Activated naive CD8-positive, alpha-beta T cell treated with anti-CD3 and anti-CD28 coated beads for 36 hours (primary cell): ENCODE measurements at places on chromosomes 13 and 19.
A peak's percentile ranks its signal among the peaks of the same experiment; 100 is the strongest.

DNA sequence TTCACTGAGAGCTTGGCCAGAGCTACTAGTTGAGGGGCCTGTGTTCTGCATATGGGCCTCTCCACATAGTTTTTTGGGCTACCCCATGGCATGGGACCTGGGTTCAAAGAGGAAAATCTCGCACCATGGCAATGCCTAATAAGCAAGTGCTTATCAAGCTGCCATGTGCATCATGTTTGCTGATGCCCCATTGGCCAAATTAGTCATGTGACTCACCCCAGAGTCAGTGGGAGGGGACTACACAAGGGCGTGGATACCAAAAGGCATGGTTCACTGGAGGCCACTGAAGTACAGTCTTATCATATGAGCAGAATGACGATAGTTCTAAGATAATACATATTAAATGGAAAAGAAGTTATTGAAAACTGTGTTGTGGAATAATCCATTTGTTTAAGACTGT lies 214.8 kb downstream of the LMO7 start:
- no peak for DNase-seq

GRCh38 chr19:15101479-15102082 lies 5.6 kb upstream of the SYDE1 start:
- DNase-seq = peak; percentile 48

DNA sequence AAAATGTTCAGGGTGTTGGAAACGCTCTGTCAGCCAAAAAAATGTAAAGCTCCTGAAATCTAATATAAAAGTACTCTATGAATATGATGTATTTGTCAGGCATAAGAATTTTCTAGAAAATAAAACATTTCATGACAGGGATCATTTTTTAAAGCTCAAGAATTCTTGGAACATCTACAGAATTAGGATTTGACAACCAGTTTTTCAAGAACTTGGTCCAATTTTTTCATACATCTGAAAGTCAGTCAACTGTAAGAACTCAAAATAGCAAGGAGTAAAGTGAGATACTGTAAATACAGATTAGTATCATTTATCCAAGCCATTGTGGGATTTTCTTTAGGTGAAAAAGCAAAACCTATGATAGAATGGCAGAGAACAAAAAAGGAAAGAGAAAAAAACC lies 41.6 kb upstream of the CLDN10 start:
- no peak for DNase-seq

DNA sequence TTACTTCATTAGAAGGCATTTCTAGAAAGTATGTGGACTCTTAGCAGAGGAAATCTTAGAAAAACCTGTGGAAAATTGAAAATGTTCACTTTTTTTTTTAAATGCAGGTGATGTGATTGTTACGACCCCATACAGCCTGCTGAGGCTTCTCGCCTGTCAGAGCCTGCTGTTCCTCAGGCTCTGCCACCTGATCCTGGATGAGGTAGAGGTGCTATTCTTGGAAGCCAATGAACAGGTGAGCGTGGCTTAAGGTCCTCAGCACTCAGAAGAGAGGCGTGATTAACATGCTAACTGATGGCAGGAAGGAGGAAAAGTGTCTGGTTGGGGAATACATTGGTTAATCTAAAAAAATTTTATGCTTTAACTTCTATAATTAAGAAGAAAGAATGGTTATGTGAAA lies 71.4 kb downstream of the SLC7A9 start:
- no peak for DNase-seq

GRCh38 chr19:46984077-46985010 lies 35.3 kb upstream of the NPAS1 start:
- no peak for DNase-seq

GRCh38 chr13:84744203-84744602 lies 861.9 kb upstream of the SLITRK1 start:
- DNase-seq = no peak

DNA sequence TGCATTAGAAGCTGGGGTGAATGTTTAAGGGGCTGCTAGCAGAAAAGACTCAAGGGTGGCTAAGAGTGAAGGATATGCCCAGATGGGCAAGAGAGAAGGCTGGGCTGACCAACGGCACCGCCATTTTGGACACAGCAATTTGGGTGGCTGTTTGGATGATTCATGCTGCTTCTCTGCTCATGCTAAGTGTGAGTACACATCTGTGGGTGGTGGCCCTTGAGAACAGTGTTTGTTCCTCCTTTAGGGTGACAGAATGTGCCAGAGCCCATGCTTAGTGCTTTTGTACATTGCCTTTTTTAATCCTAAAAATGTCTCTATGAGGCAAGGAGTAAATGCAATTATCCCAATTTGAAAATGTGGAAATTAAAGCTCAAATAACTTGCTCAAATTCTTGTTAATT lies 9.8 kb downstream of the CBY2 start:
- DNase-seq = no peak

- DNase-seq = no peak
Observed at GRCh38 chr19:44777715-44778347, at the start of gene CBLC. Gene CBLC, plus strand, starts transcription at chr19:44777890. Its CDS starts 42 bp downstream, at chr19:44777932.

- peak; percentile 36 for DNase-seq
Observed at GRCh38 chr19:10074153-10074552, 12.0 kb upstream of the SHFL start.

- no peak for DNase-seq
Observed at GRCh38 chr19:51457351-51458013, 772 bp downstream of the SIGLEC8 start.

DNA sequence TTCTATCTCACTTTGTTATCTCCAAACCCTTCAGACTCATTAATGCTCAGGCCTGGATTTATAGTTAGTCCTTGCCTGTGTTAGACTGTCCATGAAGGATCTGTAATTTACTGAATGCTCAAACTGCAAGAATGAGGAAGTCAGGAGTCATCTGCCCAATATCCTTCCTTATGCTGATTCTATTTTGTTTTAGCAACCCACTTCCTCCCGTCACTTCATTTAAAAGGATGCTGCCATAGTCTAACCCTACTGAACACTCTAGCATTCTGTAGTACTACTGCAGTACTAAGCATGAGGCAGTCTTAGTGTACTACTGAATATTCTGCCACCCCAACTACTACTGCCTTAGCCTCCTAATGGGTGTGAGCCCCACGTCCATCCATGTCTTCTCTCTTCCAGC lies 1.5 kb downstream of the FCAR start:
- DNase-seq = no peak

GRCh38 chr19:32363632-32364031 lies 18.2 kb downstream of the ZNF507 start:
- DNase-seq = no peak

- DNase-seq = no peak
Observed at GRCh38 chr13:45046445-45046844, 57.1 kb downstream of the GPALPP1 start.

GRCh38 chr13:114073881-114074612 lies 58.4 kb downstream of the RASA3 start:
- no peak for DNase-seq

- no peak for DNase-seq
Observed at GRCh38 chr13:61316647-61317046, 99.0 kb downstream of the PCDH20 start.

DNA sequence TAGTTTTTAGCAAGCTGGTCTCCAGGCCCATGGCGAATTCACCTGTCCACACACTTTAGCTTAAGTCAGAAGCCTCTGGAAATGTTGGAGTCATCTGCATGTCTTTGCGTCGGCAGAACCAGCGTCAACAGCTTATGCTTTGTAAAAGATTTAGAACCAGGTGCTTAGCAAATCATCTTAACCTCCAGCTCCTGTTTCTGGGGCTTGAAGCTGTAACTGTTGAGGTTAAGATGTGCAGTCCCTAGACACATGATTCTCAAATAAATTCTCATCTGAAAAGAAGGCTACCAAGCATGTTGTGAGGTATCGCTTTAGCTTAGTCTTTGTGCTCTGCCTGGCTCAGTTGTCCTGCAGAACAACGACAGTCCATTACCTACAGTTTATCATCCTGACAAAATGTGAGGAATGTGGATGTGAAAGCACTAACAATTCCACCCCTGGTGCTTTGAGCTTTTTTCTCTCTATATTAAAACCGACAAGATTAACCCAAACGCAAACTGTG lies 4.4 kb downstream of the EFNB2 start:
- no peak for DNase-seq
